ENCODE measurements at places on chromosomes 12 and 14. TPM values are rescaled to one million over a fixed set of nuclear protein-coding genes. Genes with fewer than 3 reads are reported as not detected.

Gene ASIC1
- total RNA-seq = not detected

- no peak for DNase-seq
Observed at GRCh38 chr12:41536813-41537490, 348.8 kb downstream of the PDZRN4 start.

Gene FAM186B
- total RNA-seq = 0.30 TPM

Gene C12orf50
- total RNA-seq = not detected

- DNase-seq = no peak
Observed at GRCh38 chr12:19833775-19834501, 394.6 kb downstream of the AEBP2 start.

DNA sequence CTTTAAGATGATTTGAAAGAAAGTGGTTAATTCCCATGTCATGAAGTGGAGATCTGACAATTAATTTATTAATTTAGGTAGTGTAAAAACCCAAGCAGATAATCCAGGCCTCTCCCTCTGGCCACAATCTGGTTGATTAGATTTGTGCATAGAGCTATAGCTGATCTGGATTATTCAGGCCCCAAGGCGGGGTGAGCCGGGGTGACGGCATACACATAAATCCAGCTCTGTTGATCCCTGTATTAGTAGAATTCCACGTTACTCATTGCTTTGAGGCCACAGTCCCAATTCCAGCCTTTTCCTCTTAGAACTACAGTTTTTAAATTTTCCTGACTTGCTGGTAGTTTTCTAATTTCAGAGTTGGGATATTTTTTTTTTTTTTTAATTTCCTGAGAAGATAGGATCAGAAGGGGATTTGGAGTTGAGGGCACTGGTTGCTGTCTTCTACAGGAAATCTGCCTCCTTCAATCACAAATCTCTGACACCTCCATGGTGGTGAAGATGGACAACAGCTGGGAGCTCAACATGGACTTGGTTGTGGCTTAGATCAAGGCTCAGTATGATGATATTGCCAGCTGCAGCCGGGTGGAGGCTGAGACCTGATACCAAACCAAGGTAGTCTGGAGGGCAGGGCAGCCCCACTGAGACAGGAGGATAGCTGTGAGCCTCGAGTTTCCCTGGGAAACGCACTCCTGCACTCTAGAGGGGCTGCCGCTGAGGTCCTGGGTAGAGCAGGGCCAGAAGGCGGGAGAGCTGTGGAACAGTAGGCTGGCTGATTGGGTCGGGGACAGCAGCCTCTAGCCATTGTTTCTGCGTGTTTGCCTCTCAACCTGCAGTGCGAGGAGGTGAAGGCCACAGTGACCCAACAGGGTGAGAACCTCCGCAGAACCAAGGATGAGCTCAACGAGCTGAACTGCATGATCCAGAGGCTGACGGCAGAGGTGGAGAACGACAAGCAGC lies 19.4 kb downstream of the KRT85 start:
- DNase-seq = no peak

Gene GPR137C
- total RNA-seq = 5.8 TPM

DNA sequence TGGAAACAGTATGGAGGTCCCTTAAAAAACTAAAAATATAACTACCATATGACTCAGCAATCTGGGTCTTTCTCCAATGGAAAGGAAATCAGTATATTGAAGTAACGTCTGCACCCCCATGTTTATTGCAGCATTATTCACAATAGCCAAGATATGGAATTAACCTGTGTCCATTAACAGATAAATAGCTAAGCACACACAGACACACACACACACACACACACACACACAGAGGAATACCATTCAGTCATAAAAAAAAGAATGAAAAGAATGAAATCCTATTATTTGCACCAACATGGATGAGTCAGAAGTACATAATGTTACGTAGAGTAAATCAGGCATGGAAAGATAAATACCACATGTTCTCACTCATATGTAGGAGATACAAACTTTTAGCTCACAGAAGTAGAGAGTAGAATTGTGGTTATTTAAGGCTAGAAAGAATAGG lies 4.7 kb downstream of the KLRK1 start:
- peak; percentile 46 for DNase-seq

GRCh38 chr12:95718006-95718431 lies 72.5 kb downstream of the NTN4 start:
- DNase-seq = no peak

DNA sequence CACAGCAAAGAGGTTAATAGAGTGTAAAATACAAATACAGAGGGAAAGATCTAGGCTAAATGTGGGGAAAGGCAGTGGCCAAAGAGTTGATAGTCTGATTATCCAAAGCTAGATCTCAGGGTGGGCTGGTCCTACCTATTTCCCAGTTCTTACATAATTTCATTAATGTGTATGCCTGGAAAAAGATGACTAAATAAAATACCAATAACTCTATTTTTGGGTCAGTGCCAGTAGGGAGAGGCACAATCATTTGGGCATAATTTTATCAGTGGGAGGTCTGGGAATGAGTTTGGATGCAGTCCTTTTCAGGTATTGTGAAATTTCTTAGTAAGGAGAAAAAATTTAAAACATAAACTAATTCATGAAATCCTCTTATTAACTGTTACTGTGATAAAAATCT lies 30.6 kb upstream of the CLEC14A start:
- no peak for DNase-seq

- DNase-seq = peak; percentile 15
Observed at GRCh38 chr12:88153959-88154358, 11.9 kb downstream of the TMTC3 start.

DNA sequence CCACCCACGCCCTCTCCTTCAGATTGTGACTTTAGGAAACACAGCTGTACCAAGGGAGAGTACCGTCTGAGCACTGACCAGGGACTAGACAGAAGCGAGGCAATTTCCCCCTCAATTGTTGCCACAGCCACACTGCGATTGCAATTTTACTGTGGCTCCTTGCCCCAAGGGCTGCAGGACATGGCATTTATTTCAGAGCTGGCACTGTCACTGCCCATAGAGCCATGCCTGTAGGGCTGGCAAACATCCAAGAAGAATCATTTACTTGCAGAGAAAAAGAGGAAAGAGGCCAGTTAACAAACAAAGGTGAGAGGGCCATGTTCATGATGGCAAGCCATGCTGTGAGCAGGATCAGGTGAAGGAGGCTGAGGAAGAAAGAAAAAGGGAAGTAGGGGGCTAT lies 129.6 kb downstream of the EMP1 start:
- no peak for DNase-seq

DNA sequence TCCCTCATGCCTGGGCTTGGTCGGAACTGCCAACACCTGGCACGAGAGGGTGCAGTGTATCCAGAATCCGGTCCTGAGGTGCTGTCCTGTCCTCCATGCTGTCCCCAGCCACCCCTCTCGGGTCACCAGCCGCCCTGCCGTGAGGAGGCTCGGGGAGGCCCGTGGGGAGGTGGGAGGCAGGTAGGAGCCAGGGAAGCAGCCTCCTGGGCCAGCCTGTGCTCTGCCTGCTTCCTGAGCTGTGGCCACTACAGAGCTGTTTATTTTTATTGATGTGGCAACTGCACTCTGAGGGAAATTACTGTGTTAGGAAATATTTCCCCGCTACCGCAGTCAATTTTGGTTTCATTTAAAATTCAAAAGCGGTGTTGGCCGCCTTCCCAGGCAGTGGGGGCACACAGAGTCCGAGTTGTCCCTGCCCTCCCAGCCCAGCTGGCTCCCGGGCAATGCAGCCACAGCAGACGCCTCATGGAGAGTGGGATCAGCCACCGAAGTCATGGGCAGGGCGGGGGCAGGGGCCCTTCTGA lies 18.3 kb downstream of the NOC4L start:
- peak; percentile 75 for DNase-seq

GRCh38 chr12:64042911-64043310 lies 179.2 kb downstream of the KICS2 start:
- no peak for DNase-seq

DNA sequence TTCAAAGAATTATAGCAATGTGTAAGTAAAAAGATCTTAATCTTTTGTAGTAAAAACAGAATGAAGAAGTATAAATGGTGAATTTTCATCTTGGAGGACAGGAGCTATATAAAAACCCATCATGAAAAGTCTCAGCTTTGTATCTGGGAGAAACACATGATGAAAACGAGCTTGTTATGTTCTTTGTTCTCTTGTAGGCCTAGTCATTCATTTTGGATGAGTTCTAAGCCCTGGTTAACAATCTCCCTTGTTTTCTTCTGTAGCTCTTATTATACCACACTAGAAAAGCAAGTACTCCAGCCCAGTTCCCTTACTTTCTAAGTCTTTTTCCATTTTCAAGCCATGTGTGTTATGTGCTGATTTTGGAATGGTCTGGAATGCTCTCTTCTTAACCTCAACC lies 463.5 kb upstream of the RGS6 start:
- no peak for DNase-seq

DNA sequence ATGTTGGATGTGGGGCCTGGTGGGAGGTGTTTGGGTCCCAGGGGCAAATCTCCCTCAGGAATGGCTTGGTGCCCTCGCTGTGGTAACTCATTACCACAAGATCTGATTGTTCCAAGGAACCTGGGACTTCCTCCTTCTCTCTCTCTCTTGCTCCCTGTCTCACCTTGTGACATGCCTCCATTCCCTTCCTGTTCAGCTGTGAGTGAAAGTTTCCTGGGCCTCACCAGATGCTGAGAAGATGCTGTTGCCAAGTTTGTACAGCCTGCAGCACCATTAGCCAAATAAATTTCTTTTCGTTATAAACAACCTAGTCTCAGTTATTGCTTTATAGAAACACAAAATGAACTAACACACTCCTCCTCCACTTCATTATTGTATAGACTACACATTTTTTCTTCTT lies 759.8 kb upstream of the MDGA2 start:
- DNase-seq = no peak

Data from Daoy (cell line).